ENCODE measurements at places on chromosomes 3 and 15.

GRCh38 chr3:194465920-194466570, 20.8 kb downstream of the ATP13A3 start:
- DNase-seq: no peak

- DNase-seq: no peak
These were observed 181.7 kb downstream of the GBE1 start for GRCh38 chr3:81579744-81580143.

DNA sequence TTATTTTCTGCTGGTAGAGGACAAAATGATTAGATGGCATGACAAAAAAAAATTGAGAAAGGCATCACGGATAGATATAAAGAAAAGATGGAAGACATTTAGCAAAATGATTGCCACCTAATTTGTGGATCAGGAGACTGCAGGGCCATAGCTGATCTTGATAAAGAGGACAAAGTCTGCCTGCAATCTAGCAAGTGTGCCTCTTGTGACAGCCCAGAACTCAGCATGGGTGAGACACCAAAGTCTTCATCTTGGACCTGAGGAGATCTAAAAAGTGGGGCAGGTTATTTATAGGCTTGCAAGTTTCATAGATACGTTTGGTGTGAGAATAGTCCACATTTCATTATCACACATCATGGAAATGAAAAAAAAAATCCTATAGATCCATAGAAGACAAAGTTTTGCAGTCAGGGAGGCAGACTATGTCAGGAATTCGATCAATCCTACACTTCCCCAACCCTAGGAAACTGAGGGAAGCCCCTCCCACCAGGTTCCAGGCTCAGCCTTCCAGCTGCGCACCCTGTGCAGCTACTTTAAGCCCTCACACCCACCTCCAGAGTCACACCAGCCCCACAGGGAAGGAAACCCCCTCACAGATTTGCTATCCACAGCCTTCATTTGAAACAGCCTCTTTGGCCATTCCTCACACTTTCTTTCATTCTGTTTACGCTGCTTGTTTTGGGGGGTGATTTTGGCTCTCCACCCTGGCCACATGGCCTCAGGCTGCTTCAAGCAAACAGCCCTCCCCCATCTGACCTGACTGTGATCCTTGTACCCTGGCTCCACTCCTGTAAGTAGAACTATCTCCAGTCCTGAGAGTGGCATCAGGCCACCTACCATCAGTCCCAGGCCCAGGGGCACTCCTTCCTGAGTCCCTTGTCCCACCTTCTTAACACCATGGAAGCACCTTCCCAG, 28.1 kb upstream of the KLHL6 start:
- DNase-seq: no peak

- DNase-seq: no peak
These were observed 31.3 kb downstream of the SMAD3 start for GRCh38 chr15:67096546-67097294.

DNA sequence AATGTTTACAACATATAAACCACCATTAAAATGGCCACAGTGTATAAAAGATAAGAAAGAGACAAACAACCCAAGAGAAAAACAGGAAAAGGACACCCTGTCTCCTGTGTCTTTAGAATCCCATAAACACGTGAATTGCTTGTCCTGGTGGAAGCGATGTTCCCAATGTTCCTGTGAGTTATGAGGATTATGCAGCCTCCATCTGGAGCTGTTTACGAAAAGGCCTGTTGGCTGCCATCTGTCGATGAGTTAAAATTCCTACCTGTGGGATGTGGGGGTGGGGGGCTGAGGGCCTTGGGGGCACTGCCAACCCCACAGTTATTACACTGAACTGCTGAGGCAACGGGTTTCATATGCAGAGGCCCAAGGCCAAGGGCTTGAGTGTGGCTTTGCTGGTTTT, 13.6 kb downstream of the NISCH start:
- no peak for DNase-seq

- peak; percentile 47 for DNase-seq
These were observed 1.7 kb downstream of the CMTM8 start for GRCh38 chr3:32240159-32240545.

DNA sequence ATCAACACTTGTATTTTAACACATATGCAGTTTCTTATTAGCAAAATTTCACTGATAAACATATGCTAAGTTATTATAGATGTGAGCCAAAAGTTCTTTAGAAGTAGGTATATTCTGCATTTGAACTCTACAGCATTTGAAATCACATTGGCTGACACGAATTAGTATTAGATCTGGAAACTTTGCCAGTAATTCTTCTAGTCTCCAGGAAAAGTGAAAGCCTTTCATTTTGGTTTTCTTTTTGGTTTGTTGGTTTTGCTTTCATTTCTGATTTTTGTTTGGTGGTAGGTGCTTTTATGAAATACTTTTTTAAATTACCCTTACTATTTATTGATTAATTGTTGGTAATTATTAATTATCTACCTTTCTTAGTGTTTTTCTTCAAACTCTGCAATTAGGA, 72.9 kb downstream of the RBMS3 start:
- no peak for DNase-seq

GRCh38 chr15:77831986-77832385, 199.3 kb upstream of the LINGO1 start:
- no peak for DNase-seq

GRCh38 chr3:45163481-45163880, 17.3 kb upstream of the CDCP1 start:
- no peak for DNase-seq
